Panc1 (cell line): ENCODE measurements at places on chromosomes 12 and 14. TPM values are rescaled to one million over a fixed set of nuclear protein-coding genes. Genes with fewer than 3 reads are reported as not detected.

DNA sequence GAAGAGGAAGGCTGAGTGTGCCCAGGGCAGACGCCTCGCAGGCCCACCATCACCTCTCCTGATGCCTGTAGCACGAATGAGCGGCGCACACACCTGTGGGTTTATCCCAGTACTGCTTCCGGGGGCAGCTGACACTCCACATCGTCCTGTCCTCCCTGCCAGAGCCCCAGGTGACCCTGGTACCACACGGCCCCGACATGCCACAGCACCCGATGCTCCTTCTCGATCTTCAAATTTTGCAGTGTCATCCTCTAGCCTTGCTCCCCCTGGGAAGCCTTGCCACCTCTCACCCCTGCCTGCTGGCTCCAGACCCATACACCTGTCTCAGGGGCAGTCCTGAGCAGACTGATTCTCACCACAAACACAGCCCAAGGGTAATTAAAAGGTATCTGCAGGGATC is 40.6 kb downstream of the ANO2 start:
- no peaks in the 10 kb centered on the region; the same call in 1 of the 2 replicates for H3K27me3 ChIP-seq
- no peak overlapping the region for H3K4me3 ChIP-seq
- H3K36me3 ChIP-seq = no peaks in the 10 kb centered on the region
- no peak overlapping the region for H3K27ac ChIP-seq

DNA sequence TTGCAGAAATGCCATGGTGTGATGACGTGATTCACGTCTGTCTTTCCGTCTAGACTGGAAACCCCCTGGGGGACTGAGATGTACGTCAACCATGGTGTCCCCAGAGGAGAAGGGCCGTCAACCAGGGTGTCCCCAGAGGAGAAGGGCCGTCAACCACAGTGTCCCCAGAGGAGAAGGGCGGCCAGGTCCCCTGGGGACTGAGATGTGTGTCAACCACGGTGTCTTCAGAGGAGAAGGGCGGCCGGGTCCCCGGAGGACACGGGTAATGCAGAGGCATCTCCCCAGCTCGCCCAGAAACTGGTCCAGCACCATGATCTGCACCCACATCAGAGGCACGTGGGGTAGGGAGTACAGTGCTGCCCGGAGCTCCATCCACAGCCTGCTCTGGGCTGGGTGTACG is 30.6 kb upstream of the GALNT9 start:
- no peak overlapping the region for H3K27ac ChIP-seq
- peaks cover 3% of the 10 kb centered on the region; the same call in 1 of the 2 replicates for H3K4me1 ChIP-seq
- no peak overlapping the region for H3K4me3 ChIP-seq
- no peaks in the 10 kb centered on the region for H3K36me3 ChIP-seq
- DNase-seq = no peak

The GTF2H3 gene
- 40.7 TPM for total RNA-seq

The STON2 gene
- total RNA-seq = 0.36 TPM
